Stimulated activated CD8-positive, alpha-beta memory T cell treated with anti-CD3 and anti-CD28 coated beads, Interleukin-7, amount 100 ng/mL, for 1 hour (primary cell): ENCODE measurements at places on chromosomes 5 and 9.

- no peak for DNase-seq
Observed at GRCh38 chr5:34833090-34833489, 5.9 kb upstream of the TTC23L start.

- no peak for DNase-seq
Observed at GRCh38 chr5:67561151-67561932, 364.7 kb upstream of the CD180 start.

DNA sequence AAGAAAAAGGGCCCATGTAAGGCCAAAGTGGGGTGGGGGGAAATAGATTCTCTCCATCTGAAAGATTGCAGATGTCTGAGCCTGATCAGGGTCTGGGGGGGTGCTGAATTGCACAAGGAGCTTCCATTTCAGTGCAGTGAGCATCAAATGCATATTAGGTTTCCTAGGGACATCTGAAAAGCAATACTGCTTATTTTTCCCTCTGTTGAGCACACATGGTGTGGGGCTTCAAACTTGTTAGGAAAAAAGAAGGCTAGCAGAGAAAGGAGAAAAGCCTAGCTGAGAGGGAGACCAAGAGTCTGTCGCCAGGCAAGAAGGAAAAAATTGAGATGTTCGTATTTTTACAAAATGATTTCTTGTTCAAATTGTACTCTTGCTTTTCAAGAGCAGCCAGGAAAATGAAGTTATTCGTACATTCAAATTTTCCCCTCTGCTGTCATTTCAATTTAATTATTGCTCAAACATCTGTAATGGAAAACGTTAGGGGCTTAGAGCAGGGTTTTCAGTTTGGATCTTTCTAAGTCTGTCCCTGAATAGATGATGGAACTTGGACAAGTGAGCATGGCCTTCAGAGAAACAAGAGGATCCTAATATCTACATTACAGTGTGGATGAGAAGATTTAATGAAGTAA lies 191.9 kb upstream of the GAS1 start:
- no peak for DNase-seq

- no peak for DNase-seq
Observed at GRCh38 chr9:20316372-20316771, 305.9 kb downstream of the MLLT3 start.

DNA sequence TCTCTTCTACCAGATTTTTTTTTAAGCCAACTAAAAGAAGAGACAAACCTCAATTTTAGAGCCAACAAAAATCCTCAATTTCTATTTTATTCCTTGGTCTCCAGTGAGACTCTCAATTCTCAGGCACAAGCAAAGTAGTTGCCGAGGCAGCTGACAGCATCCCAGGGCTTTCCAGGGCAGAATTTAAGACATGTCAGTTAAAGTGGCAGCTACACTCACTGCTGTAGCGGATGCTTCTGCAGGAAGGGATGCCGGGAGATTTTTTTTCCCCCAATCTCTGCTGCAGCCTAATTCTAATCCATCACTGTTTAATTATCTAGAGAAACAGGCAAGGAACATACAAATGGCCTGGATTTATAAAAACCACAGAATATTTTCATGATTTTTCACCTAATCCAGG lies 57.0 kb downstream of the TTC39B start:
- no peak for DNase-seq
